ENCODE measurements at places on chromosomes 1 and 21. TPM values are rescaled to one million over a fixed set of nuclear protein-coding genes. Genes with fewer than 3 reads are reported as not detected.

The MSH4 gene
- 0.46 TPM for polyA plus RNA-seq

GRCh38 chr1:27149084-27149761 is 5.7 kb downstream of the SLC9A1 start:
- no peaks in the 10 kb centered on the region for H3K27me3 ChIP-seq
- H3K27ac ChIP-seq: no peak overlapping the region
- DNase-seq: no peak
- no peaks in the 10 kb centered on the region for H3K36me3 ChIP-seq
- no peaks in the 10 kb centered on the region for H3K4me1 ChIP-seq

GRCh38 chr21:34630536-34631143 is 15.7 kb upstream of the RCAN1 start:
- no peaks in the 10 kb centered on the region for H3K36me3 ChIP-seq
- DNase-seq: no peak
- peaks cover 2% of the 10 kb centered on the region for H3K27me3 ChIP-seq
- H3K27ac ChIP-seq: no peak overlapping the region
- H3K4me3 ChIP-seq: no peak overlapping the region
- H3K4me1 ChIP-seq: no peaks in the 10 kb centered on the region

DNA sequence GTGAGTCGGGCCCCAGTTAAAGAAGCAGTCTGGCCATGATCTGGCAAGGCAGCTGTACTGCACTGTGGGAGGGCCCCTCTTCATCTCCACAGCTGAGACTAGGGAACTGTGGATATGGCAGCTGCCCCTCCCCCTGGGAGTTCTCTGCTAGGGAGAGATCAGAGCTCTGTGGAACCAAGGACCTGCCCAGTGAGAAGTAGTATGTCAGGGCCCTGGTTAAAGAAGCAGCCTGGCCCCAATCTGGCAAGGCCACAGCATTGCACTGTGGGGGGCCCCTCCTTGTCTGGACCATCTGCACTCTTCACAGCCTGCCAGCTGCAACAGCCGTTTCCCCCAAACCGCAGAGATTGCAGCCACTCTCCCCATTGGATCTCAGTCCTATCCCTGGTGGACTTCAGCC is 208.5 kb downstream of the DNAH14 start:
- no peaks in the 10 kb centered on the region for H3K27me3 ChIP-seq
- no peaks in the 10 kb centered on the region for H3K4me1 ChIP-seq
- DNase-seq: no peak
- H3K4me3 ChIP-seq: no peak overlapping the region
- H3K36me3 ChIP-seq: no peaks in the 10 kb centered on the region

GRCh38 chr1:97770376-97770775 is 150.5 kb downstream of the DPYD start:
- no peak overlapping the region for H3K27ac ChIP-seq
- no peaks in the 10 kb centered on the region for H3K4me1 ChIP-seq
- no peak overlapping the region for H3K4me3 ChIP-seq
- DNase-seq: no peak

DNA sequence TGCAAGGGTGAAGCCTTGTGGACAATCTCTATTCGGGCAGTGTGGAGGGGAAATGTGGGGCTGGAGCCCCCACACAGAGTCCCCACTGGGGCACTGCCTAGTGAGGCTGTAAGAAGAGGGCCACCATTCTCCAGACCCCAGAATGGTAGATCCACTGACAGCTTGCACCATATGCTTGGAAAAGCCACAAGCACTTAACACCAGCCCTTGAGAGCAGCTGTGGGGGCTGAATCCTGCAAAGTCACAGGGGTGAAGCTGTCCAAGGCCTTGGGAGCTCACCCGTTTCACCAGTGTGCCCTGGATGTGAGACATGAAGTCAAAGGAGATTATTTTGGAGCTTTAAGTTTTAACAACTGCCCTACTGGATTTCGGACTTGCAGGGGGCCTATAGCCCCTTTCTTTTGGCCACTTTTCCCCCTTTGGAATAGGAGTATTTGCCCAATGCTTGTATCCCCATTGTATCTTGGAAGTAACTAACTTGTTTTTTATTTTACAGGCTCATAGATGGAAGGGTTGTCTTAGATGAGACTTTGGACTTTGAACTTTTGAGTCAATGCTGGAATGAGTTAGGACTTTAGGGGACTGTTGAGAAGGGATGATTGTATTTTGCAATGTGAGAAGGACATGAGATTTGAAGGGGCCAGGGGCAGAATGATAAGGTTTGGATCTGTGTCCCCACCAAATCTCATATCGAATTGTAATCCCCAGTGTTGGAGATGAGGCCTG is 16.3 kb upstream of the COL6A1 start:
- no peaks in the 10 kb centered on the region for H3K4me1 ChIP-seq
- no peak overlapping the region for H3K4me3 ChIP-seq
- no peak for DNase-seq
- no peaks in the 10 kb centered on the region for H3K36me3 ChIP-seq

GRCh38 chr1:41735631-41736260 is 183.0 kb downstream of the HIVEP3 start:
- no peak overlapping the region for H3K27ac ChIP-seq
- DNase-seq: peak; percentile 58
- no peak overlapping the region for H3K4me3 ChIP-seq
- no peaks in the 10 kb centered on the region for H3K27me3 ChIP-seq

GRCh38 chr1:69787151-69787550 is 219.4 kb downstream of the LRRC7 start:
- H3K4me3 ChIP-seq: no peak overlapping the region
- H3K4me1 ChIP-seq: no peaks in the 10 kb centered on the region
- no peaks in the 10 kb centered on the region for H3K27me3 ChIP-seq
- no peaks in the 10 kb centered on the region for H3K36me3 ChIP-seq

GRCh38 chr1:5490635-5491034 is 501.6 kb downstream of the NPHP4 start:
- no peaks in the 10 kb centered on the region for H3K36me3 ChIP-seq
- H3K4me3 ChIP-seq: no peak overlapping the region
- H3K27me3 ChIP-seq: no peaks in the 10 kb centered on the region
- no peaks in the 10 kb centered on the region for H3K4me1 ChIP-seq

GRCh38 chr1:211606914-211607753 is 28.2 kb upstream of the SLC30A1 start:
- H3K36me3 ChIP-seq: no peaks in the 10 kb centered on the region
- H3K4me3 ChIP-seq: no peak overlapping the region
- H3K27ac ChIP-seq: no peak overlapping the region
- no peaks in the 10 kb centered on the region for H3K27me3 ChIP-seq
- DNase-seq: peak; percentile 77
- no peaks in the 10 kb centered on the region for H3K4me1 ChIP-seq

The NCF2 gene
- 2.2 TPM for polyA plus RNA-seq

DNA sequence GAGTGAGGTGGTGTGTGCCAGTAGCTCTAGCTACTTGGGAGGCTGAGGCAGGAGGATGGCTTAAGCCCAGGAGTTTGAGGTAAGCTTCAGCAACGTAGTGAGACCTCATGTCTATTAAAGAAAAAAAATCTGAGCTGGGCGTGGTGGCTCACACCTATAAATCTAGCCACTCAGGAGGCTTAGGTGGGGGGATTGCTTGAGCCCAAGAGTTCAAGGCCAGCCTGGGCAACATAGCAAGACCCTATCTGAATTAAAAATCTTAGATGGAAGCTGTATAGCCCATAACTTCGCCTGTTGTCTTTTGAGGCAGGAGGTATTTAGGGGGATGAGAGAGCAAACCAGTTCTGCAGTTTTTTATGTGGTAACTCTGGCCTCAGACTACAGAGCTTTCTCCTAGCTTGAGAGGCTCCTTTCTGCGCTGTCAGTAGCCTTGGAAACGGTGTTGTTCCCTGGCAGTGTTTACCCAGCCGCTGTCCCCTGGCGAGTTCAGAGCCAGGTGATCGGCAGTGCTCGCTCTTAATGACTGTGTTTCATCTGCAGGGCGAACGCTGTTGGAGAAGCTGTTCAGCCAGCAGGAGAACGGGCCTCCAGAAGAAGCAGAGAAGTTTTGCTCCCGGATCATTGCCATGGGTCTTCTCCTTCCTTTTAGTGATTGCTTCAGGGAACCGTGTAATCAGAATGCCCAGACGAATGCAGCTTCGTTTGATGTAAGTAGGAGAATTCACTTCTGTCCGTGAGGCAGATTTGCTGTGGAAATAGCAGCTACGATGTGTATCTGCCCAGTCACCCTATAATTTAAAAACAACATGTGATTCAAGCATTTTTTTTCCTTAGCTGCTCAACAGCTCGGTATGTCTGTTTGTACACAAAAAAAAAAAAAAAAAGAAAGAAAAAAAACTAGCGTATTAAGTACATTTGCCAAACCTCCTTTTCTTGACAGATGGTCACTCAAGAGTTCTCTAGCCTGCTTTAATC is 31.2 kb downstream of the FMN2 start:
- no peak overlapping the region for H3K4me3 ChIP-seq
- no peaks in the 10 kb centered on the region for H3K4me1 ChIP-seq
- no peaks in the 10 kb centered on the region for H3K36me3 ChIP-seq
- H3K27ac ChIP-seq: no peak overlapping the region

The DMRTB1 gene
- polyA plus RNA-seq: not detected

The DIO1 gene
- not detected for polyA plus RNA-seq

DNA sequence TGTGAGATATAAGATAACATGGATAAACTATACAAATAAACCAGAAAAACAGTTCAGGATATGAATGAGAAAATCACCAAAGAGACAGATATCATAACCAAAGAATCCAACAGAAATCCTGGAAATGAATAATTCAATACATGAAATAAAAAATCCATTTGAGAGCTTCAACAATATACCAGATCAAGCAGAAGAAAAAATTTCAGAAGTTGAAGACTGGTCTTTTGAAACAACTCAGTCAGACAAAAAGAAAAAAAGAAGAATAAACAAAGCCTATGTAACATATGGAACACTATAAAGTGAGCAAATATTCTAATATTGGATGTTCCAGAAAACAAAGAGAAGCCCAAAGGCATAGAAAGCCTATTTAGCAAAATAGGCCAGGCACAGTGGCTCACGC is 5.2 kb upstream of the KRTAP12-2 start:
- no peaks in the 10 kb centered on the region for H3K27me3 ChIP-seq
- no peaks in the 10 kb centered on the region for H3K4me1 ChIP-seq
- no peak overlapping the region for H3K4me3 ChIP-seq
- H3K27ac ChIP-seq: no peak overlapping the region

DNA sequence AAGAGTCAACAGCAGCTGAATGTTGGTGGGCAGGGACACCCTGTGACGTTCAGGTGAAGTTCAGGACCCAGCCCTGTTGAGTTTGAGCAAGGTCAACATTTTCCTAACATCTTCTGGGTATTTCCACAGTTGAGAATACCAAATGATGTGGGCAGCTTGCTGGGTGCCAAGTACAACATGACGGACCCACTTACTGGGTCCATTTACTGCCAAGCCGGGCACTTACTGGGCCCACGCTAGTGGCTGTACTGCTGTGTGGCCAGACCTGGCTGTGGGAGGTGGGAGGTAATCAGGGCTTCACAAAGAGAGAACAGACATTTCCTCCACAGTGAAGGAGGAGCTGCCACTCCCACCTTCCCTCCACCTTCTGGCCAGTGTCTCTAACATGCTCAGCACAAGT is 99.2 kb downstream of the PSMG1 start:
- DNase-seq: peak; percentile 61
- H3K36me3 ChIP-seq: no peaks in the 10 kb centered on the region
- H3K4me1 ChIP-seq: peaks cover 6% of the 10 kb centered on the region
- H3K4me3 ChIP-seq: no peak overlapping the region
- H3K27me3 ChIP-seq: no peaks in the 10 kb centered on the region
- H3K27ac ChIP-seq: no peak overlapping the region

The TEKT2 gene
- polyA plus RNA-seq: not detected

DNA sequence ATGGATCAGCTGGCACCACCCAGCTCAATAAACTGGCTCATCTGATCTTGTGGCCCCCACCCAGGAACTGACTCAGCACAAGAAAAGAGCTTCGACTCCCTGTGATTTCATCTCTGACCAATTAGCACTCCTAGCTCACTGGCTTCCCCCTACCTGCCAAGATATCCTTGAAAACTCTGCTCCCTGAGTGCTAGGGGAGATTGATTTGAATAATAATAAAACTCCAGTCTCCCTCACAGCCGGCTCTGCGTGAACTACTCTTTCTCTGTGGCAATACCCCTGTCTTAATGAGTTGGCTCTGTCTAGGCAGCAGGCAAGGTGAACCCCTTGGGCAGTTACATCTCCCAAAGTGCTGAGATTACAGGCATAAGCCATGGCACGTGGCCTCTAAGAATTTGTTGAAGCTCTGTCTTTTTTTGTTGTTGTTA is 11.8 kb upstream of the RHBDL2 start:
- DNase-seq: no peak
- H3K4me3 ChIP-seq: no peak overlapping the region
- H3K27ac ChIP-seq: no peak overlapping the region
- H3K36me3 ChIP-seq: no peaks in the 10 kb centered on the region

GRCh38 chr1:3814771-3815561 is 18.7 kb upstream of the LRRC47 start:
- H3K27me3 ChIP-seq: no peaks in the 10 kb centered on the region
- peak; percentile 30 for DNase-seq
- H3K27ac ChIP-seq: no peak overlapping the region
- H3K36me3 ChIP-seq: peaks cover 3% of the 10 kb centered on the region
- H3K4me3 ChIP-seq: no peak overlapping the region
- H3K4me1 ChIP-seq: no peaks in the 10 kb centered on the region

GRCh38 chr1:182721525-182721924 is 37.1 kb upstream of the RGS8 start:
- DNase-seq: no peak
- H3K27me3 ChIP-seq: no peaks in the 10 kb centered on the region
- H3K4me1 ChIP-seq: no peaks in the 10 kb centered on the region

DNA sequence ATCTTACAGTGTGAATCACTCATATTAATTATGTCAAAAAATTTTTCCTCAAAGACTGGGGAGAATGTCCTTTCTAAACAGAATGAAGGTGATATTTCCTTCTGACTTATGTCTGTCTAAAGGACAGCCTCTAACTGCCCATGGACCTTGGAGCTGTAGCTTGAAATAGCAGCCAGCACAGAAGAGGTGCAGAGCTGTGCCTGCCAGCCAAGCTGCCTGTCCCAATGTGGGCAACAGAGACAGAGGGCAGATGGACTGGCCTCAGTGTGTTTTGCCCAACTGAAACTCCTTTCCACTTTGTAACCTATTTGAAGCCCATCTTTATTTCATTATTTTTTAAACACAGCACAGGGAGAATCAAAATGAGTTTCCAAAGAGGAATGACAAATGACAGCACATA is 97.6 kb upstream of the DYNLT5 start:
- DNase-seq: no peak
- no peak overlapping the region for H3K27ac ChIP-seq
- H3K36me3 ChIP-seq: peaks cover 2% of the 10 kb centered on the region
- H3K4me1 ChIP-seq: no peaks in the 10 kb centered on the region
- H3K4me3 ChIP-seq: no peak overlapping the region
- no peaks in the 10 kb centered on the region for H3K27me3 ChIP-seq

Measured in aorta (tissue), 5 donors.